ENCODE measurements at places on chromosomes 13 and 19.

DNA sequence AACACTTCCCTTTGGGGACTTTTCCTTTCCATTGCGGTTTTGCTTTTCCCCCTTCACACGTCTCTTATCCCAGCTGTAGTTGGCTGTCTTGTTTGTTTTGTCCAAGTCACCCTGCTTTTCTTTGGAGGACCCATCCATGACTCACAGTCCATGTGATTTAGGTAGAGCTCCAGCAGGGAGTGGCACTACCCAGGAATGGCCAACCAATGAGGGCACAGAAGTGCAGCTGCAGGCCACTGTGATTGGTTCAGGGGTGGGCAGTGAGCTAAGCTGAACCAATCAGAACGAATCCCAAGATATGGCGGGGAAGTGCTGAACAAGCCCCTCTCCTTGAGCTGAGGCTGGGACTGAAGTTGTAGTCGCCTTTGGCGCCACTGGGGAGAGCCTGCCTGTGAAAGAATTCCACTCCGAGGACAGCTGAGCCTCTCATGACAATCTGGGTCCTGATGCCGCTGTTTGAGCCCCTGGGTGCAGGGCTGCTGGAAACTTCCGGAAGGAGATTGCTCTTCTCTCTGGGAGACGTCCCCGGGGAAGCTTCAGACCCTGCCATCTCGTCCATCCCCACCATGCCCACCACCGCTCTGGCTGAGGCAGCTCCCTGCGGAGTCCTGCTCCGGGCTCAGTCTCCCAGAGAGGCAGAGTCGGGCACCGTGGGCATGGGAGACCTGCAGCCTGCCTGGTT, 62.9 kb upstream of the URI1 start:
- DNase-seq, result no peak

- DNase-seq, result no peak
Observed at GRCh38 chr13:31001647-31002046, 69.2 kb downstream of the TEX26 start.

- no peak for DNase-seq
Observed at GRCh38 chr13:42380420-42381164, 108.6 kb downstream of the AKAP11 start.

GRCh38 chr19:31160336-31160926, 188.8 kb downstream of the TSHZ3 start:
- no peak for DNase-seq

DNA sequence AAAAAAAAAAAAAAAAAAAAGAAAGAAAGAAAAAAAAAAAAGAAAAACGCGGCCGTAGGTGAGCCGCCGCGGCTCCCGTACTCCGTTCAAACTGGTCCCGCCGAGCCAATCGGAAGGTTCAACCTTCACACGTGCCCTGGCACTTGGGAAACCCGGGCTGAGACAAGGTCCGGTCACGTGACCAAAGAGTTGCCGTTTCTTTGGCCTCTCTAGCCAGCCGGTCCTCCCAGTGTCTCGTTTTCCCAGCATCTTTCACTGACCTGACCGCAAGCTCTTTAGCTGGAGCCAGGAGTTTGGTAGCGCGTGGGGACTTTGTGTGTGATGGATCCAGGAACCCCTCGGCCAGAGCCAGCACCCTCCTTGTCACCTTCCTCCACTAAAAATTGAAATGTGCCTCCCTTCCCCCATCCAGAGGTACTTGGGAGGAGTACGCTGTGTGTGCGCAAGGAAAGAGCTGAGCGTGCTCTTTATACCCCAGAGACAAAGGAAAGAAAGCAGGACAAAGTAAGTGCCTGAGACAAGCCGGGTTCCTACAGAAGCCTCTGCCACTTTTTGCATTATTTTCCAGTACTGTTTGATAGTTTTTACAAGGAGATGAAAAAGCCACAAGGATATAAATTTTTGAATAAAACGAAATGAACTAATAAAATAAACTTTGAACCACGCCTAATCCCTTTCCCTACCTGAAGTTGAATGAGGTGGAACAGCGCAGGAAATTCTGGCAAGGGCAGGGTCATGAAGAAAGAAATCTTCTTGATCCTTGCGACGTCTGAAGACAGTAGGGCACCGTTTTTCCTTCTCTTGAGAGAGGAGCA, 959 bp downstream of the TNPO2 start:
- peak; percentile 95 for DNase-seq

- no peak for DNase-seq
Observed at GRCh38 chr13:102784483-102784882, 10.9 kb upstream of the TEX30 start.

DNA sequence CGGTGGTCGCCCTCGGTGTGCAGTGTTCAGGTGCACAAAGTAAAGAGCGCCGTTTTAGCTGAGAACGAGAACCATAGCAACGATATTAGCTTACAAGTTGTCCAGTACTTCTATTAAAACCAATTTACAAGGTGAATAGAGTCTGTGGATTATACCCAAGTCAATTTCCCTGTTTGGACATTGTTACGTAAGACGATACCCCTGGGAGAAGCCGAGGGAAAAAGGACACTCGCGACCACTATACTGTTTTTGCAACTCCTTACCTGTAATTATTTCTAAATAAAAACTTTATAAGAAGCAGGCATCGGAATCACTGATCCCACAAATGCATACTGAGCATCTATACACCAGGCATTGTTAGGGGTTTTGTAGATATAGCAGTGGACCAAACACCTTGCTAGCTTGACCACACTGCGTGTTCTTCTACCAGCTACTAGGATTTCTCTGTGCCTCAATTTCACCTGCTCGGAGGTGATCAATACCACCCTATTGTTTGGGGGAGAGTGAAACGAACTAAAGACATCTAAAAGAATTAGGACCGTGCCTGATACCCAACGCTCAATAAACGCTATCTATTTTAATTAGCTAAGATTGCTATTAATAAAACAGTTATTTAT, 488 bp upstream of the EEF2 start:
- no peak for DNase-seq

DNA sequence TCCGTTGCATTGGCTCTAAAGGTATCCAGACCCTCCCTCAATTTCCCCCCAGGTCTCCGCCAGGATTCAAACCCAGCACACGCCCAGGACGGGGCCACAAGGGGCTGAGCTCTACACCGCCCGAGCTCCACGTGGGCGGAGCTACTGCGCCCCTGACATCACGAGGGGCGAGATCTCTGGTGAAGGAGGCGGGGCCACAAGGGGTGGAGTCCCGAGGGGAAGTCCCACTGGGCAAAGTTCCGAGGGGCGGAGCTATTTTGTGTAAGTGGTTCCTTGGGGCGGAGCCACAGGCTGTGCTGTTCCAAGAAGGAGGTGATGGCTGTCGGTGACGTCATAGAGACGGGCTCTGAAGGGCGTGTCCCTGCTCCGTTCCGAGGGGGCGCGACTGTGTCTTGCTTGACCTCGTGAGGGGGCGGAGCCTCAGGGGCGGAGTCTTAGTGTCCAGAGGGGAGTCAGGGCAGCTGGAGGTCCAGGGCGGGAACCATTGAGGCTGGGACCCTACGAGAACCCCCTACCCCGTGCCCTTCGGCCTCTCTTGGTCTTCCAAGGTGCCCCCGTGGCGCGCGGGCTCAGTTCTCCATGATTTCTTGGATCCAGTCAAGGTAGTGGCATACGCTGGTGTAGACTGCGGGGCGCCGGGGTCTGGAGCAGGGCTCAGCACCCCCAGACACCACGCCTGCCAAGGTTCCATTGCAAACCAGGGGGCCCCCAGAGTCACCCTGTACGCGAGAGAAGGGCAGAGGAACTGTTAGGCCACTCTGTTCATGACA, 1.3 kb upstream of the KLK8 start:
- DNase-seq, result no peak

DNA sequence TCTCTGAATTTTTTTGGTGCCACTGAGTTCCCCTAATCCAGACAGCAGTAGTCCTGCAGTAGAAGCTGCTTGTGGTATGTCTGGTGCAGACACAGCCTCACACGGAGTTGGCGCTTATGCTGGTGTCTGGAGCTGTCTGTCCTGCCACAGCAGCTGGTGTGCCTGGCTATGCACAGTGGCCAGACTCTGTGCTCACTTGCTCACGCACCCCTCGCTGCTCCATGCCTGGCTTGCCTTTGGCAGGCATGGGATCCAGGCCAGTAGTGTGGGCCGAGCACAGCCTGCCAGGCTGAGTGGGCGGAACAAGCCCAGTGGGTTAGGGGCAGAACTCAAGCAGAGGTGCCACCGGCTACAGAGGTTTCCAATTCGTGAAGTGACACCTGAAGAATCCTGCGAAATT, 845.9 kb upstream of the PCDH9 start:
- DNase-seq, result no peak

GRCh38 chr19:34818270-34818669, 45.3 kb upstream of the ZNF599 start:
- no peak for DNase-seq

GRCh38 chr19:41222240-41222639, 3.2 kb downstream of the AXL start:
- DNase-seq, result no peak

GRCh38 chr13:76600081-76600480, 286.1 kb downstream of the KCTD12 start:
- DNase-seq, result no peak

- DNase-seq, result no peak
Observed at GRCh38 chr13:79245937-79246577, 160.0 kb downstream of the RBM26 start.

DNA sequence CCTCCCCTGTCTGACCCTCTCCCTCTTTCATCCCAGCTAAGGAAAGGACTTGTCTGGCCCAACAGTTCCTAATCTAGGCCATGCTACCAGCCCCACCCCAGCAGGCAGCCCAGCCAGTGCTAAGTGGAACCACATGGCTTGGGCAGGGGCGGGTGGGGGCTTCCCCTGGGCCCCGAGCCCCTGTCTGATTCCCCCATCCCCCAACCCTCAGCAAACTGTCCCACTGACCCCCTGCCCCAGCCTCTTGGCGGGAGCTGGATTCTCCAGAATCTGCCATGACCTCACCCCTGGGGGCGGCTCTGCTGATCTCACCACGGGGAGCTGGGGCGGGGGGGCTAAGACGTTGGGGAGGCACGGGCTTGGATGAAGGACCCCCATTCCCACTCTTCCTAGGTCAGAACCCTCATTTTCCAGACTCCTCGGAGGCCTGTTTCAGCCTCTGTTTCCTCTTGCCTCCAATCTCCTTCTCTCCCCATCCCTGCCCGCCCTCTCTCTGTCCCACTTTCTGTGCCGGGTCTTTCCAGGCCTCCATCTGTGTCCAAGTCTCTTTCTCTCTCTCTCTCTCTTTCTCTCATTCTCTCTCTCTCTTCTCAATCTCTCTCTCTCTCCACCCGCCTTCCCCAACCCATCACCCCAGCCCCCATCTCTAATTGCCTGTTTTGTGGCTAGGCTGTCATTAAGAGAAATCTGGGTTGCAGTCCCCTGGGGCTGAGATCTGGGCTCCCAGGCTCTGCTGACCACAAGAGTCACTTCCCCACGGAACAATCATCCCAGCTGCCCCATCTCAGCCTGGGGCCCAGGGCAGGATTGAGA, 2.7 kb downstream of the COL5A3 start:
- DNase-seq, result peak; percentile 41

DNA sequence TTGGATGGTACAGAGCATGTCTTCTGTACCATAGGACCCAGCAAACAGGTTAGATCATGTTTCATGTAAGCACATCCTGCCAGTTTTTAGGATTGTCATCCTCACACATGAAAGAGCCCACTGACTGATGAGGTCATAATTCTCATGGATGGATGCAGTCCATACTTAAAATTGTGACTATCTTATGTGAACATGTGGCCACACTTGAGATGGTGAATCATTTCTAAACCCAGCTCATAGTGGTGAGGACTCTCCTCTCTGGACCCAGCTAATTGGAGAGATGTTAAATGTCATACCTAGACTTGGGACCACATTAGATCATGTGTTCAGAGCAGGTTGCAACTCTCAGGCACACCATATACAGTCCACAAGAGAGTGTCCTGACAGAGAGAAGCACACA, 24.8 kb upstream of the ZNF254 start:
- no peak for DNase-seq

DNA sequence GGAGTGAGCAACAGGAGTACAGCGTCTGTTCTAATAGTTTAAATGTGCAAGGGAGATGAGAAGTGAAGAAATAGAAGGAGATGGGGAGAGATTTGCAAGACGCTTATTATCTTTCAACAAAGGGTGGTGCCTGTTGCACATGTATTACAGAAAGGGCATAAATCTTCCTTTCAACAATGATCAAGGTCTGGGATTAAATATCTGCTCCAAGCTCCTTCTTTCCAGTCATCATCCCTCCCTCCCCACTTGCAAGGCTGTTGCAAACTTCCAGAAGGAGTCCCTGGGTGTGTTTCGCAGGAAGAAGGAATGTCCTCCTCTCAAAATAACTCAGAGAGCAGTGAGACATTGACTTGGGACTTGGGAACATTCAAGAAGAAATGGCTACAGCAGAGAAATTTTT, 63.5 kb upstream of the MYCBP2 start:
- DNase-seq, result no peak

DNA sequence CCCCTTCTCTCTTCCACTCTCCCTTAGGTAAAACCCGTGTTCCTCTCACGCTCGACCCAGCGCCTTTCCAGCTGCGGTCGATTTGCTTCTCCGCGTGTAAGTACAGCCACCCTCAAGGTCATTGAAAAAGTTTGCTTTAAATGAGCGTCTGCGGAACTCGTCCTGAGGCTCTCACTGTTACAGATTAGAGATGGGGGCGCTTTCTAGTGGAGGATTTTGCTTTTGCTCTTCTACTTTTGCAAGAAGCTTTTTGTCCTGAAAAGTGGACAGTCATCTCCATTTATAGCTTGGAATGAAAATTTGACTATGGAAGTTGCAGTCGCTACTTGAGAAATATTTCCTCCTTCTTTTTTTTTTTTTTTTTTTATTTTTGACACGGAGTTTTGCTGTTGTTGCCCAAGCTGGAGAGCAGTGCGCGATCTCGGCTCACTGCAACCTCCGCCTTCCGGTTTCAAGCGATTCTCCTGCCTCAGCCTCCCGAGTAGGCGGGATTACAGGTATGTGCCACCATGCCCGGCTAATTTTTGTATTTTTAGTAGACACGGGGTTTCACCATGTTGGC, 595 bp upstream of the RAB20 start:
- no peak for DNase-seq

DNA sequence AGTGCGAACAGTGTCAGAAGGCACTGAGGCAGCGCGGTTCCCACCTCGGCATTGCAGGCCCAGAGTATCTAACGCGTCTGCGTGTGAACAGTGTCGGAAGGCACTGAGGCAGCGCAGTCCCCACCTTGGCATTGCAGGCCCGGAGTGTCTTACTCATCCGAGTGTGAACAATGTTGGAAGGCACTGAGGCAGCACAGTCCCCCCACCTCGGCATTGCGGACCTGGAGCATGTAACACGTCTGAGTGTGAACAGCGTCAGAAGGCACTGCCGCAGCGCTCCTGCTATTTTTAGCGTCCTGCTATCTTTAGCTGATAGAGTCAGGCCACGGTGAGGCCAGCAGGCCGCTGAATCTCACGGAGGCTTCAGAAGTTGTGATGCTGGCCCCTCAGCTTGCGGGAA, 39.6 kb downstream of the ATP11A start:
- DNase-seq, result no peak

DNA sequence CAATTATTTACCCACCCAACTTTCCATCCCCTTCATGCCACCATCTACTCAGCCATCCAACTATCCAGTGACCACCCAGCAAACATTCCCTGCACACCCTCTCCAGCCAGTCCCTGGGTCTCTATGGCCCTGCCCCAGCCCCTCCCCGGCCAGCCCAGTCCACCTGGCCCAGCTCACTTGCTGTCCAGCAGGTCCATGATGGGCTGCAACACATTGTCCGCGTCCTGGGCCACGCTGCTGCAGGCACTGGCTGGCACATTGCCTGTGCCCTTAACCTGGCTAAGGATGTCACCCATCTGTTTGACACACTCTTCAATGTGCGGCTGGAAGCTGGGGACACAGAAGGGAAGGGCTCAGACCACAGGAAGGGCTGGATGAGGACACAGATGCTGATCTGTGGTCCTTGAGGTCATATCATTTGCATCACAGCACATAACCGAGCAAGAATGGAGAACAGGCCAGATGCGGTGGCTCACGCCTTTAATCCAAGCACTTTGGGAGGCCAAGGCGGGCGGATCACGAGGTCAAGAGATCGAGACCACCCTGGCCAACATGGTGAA, 61.6 kb downstream of the UNC13A start:
- DNase-seq, result no peak
